Pulmonary artery endothelial cell (primary cell): ENCODE measurements at places on chromosomes 11 and 22. TPM values are rescaled to one million over a fixed set of nuclear protein-coding genes. Genes with fewer than 3 reads are reported as not detected.

- no peak for DNase-seq
Observed at GRCh38 chr11:130592056-130592455, 143.6 kb downstream of the ADAMTS15 start.

DNA sequence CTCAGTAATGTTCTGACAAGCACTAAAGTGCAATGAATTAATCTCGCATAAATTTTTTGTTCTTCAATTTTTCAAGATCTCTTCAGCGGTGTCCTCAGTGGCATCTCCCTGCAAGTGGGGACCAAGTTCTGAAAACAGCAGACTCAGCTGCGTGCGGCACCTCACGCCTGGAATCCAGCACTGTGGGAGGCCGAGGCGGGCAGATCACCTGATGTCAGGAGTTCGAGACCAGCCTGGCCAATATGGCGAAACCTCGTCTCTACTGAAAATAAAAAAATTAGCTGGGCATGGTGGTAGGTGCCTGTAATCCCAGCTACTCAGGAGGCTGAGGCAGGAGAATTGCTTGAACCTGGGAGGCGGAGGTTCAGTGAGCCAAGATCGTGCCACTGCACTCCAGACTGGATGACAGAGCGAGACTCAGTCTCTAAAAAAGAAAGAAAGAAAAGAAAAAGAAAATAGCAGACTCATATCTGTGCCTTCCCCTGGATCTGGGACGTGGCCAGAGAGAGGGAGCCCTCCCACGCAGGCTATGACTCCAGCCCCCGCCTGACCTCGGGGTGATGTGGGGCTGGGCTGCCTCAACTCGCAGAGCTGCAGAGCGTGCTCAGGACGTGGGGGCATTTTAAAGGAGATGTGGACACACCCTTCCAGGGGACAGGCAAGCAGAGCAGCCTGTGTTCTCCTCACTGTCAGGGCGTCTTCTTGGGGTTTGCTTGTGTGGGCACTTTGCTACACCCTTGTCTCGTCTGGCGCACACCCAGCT lies 346.6 kb downstream of the BRD1 start:
- no peak for DNase-seq

OR51G2 gene
- not detected in 2 replicates for total RNA-seq

GRCh38 chr11:64007160-64007628 lies 21.0 kb downstream of the OTUB1 start:
- DNase-seq, result no peak

DNA sequence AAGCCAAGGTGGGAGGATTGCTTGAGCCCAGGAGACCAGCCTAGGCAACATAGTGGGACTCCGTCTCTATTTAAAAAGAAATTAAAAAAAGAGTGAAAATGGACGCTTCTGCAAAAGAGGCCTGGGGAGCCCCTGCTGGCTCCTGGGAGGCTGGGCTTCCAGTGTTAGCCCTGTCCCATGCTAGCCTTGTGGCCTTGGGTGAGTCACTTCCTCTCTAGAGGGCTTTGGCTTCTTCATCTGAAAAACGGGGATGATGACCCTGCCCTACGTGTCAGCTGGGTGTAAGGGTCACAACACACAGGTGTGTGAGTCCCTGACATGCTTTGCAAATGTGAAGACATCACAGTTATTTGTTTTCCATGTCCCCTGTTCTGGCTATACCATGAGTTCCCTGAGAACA lies 32.8 kb downstream of the FAM227A start:
- no peak for DNase-seq

- no peak for DNase-seq
Observed at GRCh38 chr11:105763594-105763993, 153.7 kb downstream of the GRIA4 start.

- no peak for DNase-seq
Observed at GRCh38 chr22:37117092-37117491, 7.6 kb upstream of the TMPRSS6 start.

THRSP gene
- total RNA-seq, result not detected in 2 replicates
